ENCODE measurements at places on chromosomes 3 and 15. TPM values are rescaled to one million over a fixed set of nuclear protein-coding genes. Genes with fewer than 3 reads are reported as not detected.

DNA sequence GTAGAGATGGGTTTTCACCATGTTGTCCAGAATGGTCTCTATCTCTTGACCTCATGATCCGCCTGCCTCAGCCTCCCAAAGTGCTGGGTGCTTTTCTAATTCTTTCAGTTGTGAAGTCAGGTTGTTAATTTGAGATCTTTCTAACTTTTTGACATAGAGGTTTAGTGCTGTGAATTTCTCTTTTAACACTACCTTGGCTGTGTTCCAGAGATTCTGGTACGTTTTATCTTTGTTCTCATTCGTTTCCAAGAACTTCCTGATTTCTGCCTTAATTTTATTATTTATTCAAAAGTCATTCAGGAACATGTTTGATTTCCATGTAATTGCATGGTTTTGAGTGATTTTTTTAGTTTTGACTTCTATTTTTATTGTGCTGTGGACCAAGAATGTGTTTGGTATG lies 63.5 kb upstream of the CCDC54 start:
- no peak overlapping the region for H3K27ac ChIP-seq
- no peaks in the 10 kb centered on the region for H3K27me3 ChIP-seq
- H3K4me3 ChIP-seq = no peak overlapping the region
- no peak for DNase-seq
- no peaks in the 10 kb centered on the region for H3K4me1 ChIP-seq

DNA sequence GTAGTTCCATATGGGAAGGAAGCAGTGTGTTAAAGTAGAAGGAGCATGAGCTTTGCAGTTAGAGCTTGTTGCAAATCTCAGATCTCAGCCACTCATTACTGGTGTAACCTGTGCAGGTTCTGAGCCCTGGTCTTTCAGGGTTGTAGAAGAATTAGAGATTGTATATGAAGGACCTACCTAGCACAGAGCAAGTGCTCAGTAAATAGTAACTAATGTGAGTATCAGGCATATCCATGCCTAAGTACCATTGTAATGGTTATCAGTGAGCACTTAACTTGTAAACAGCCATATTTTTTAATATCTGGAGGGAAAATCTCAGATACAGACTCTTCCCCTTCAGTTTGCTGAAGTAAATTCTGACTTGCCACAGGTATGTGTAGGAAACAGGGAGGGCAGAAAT lies 59.3 kb downstream of the MAP6D1 start:
- H3K36me3 ChIP-seq = peaks cover 4% of the 10 kb centered on the region
- no peak overlapping the region for H3K4me3 ChIP-seq
- H3K4me1 ChIP-seq = peaks cover 31% of the 10 kb centered on the region

DNA sequence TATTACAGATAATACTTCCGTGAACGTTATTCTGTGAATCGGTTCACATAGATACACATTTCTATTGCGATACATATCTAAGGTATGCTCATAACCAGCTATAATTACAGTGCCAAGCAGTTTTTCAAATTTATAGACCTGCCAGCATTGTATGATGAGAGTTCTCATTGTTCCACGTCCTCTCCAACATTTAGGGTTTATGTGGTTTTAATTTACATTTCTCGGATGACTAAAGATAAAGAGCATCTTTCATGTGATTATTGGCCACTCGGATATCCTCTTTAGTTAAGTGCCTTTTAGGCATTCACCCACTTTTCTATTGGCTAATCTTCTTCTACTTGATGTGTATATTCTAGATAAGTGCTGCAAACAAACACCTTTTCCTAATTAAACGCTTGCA lies 134.7 kb upstream of the CCDC54 start:
- no peaks in the 10 kb centered on the region for H3K36me3 ChIP-seq
- DNase-seq = no peak
- no peaks in the 10 kb centered on the region for H3K27me3 ChIP-seq
- no peak overlapping the region for H3K4me3 ChIP-seq
- H3K4me1 ChIP-seq = peaks cover 3% of the 10 kb centered on the region
- no peak overlapping the region for H3K27ac ChIP-seq

DNA sequence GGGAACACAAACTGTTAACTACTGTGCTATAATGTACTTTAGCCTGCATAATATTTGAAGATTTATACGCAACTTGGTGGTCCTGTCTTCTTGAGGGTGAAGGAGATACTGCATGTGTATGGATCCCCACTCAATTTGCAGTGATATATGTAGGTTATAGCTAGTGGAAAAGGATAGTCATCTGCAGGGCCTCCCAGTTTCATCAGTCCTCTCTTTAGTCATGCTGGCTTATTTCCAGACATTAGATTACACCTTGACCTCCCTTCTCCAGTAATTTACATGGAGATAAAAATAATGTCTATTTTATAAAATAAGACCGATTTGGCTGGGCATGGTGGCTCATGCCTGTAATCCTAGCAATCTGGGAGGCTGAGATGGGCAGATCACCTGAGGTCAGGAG lies 3.7 kb downstream of the NR1D2 start:
- H3K4me1 ChIP-seq = peaks cover 47% of the 10 kb centered on the region
- H3K27ac ChIP-seq = no peak overlapping the region
- no peaks in the 10 kb centered on the region for H3K36me3 ChIP-seq
- no peaks in the 10 kb centered on the region for H3K27me3 ChIP-seq

- H3K4me3 ChIP-seq = no peak overlapping the region
- no peak for DNase-seq
- H3K27me3 ChIP-seq = no peaks in the 10 kb centered on the region
- peaks cover 9% of the 10 kb centered on the region for H3K36me3 ChIP-seq
- no peaks in the 10 kb centered on the region for H3K4me1 ChIP-seq
- H3K27ac ChIP-seq = no peak overlapping the region
Observed at GRCh38 chr3:45488591-45488990, 100.2 kb downstream of the LARS2 start.

ECE2 gene
- not detected for total RNA-seq

DNA sequence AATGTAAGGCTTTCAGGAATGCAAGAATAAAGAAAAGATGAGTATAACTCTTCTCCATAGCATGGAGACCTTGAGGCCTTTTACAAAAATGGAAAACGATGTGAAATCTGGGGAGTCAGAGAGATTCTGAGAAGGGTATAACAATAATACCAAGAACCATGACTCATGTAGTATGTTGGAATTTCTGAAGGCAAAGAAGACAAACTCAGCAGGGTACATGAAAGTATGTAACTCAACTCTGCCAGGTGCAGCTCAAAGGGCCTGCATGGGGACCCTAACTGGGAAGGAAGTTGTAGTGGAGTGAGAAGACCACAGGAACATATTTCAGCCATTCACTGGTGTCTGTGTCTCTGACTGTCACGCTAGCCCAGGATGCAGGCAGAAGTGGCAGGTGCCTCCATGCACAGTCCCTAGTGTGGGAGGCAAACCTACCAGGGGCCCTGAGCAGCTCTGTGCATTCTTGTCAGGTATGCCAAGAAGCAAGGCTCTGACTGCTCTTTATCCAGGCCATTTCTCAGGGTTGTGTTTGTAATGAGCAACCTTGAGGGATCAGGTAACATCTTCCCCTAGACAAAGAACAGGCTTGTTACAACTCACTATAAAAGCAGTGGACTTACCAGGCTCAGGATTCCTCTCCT lies 57.2 kb downstream of the GPR156 start:
- no peaks in the 10 kb centered on the region for H3K36me3 ChIP-seq
- no peak overlapping the region for H3K27ac ChIP-seq

DNA sequence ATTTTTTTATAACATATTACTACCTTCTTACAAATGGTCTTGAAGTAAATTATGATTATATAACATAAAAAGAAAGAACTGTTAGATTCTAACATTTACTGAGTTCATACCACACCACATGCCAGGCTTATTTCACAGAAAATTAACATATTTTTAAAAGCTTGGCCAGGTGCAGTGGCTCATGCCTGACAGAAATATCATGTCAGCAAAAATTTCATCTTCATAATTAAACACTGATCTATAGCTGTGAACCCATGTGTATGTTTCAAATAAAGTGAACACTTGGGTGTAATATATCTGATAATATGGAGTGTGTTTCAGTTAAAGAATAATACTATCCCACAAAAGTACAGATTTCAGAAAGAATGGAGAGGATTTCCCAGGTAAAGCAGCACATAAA lies 296.5 kb downstream of the SI start:
- H3K27ac ChIP-seq = no peak overlapping the region
- H3K4me1 ChIP-seq = no peaks in the 10 kb centered on the region
- DNase-seq = no peak

- peaks cover 4% of the 10 kb centered on the region for H3K4me1 ChIP-seq
- H3K4me3 ChIP-seq = no peak overlapping the region
- H3K27me3 ChIP-seq = no peaks in the 10 kb centered on the region
- no peak for DNase-seq
Observed at GRCh38 chr15:50183112-50183794, 1.3 kb downstream of the SLC27A2 start.
